ENCODE measurements at places on chromosomes 16 and 17.

DNA sequence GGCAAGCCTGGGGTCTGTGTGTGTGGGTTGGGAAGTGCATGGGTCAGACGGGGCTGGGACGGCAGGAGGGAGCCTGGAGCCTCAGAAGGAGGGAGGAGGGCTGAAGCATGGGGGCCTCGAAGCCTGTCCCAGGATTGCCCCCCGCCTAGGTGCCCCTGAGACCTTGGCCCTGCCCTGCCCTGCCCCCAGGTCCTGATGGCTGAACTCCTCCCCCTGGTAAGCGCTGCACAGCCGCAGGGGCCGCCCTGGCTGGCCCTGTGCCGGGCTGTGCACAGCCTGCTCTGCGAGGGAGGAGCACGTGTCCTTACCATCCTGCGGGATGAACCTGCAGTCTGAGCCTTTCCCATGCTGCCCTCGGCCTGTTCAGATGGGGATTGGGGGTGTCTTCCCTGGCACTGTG is 4.4 kb downstream of the TEDC2 start:
- DNase-seq, result no peak

DNA sequence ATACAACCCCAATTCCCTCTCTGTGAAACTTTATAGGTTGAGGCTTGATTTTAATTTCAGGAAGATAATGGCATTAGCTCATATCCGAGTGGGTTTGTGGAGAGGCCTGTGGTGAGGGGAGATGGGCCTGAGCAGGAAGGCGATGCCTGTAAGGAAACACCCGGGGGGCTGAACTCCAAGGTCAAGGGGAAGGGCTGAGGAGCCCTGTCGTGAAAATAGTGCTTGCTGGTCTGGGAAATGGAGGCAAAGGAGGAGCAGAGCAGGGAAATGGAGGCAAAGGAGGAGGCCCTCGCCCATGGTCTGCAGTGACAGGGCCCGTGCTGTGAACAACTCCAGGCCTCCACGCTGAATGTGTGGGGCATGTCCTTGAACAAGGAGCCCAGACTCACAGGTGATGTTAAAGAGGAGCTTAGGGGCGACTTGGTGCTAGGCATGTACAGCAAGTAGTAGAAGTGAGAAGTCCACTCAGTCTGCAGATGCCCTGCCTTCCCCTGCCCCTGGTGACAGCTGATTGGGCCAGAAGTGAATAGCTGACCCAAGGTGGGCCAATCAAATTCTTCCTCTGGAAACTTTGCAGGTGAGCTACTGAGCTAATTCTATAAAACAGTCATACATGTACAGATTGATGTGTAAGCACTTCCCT is 38.1 kb downstream of the MRPS23 start:
- DNase-seq, result no peak

DNA sequence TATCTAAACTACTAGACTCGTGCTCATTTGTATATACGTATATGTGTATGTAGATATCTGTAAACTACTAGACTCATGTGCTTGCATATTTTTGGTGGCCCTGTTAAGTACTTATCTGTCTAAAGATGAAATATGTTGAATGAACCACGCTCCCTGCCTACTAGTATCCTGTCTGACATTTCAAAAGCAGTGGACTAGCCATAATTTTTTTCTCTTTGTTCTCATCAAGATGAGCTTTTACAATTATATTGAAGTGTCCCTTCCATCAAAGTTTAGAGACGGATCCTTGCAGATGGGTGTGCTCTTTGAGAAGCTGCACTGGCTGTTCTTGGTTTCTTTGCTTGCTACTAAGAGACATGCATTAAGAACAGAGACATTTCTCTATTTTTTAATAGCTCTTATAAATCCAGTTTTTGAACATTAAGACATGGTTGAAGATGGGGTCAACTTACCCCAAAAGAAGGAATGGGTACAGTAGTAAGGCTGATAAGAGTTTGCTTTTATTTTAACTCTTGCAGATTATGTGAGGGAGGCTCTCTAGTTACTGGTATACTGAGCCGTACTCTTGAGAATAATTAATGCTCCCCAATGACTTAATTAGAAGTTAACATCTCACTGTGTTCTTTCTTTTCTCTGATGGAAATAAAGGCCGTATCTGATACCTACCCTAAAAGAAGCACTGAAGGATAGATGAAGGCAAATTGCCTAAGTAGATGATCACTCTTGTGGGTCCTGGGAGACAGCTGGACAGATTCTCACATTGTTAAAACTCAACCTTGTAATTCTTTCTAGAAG is 3.4 kb downstream of the CNTNAP4 start:
- no peak for DNase-seq

DNA sequence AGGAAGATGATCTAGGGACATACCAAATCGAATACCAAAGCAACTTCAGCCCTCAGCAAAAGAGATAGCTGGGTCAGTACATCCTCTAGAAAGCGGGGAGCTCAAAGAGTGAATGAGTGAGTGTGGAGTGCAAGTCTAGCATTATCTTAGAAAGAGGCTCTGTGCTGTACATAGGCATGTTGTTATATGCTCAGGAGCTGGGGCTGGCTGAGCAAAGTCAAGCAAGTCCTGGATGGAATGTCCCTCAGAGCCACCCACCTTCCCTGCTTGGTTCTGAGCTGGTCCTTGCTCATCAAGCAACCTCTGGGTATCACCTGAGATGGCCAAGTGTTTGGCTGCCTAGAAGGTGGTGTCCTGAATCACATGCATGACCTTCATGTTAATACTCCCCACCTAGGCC is 4.9 kb upstream of the KLHL11 start:
- DNase-seq, result no peak

DNA sequence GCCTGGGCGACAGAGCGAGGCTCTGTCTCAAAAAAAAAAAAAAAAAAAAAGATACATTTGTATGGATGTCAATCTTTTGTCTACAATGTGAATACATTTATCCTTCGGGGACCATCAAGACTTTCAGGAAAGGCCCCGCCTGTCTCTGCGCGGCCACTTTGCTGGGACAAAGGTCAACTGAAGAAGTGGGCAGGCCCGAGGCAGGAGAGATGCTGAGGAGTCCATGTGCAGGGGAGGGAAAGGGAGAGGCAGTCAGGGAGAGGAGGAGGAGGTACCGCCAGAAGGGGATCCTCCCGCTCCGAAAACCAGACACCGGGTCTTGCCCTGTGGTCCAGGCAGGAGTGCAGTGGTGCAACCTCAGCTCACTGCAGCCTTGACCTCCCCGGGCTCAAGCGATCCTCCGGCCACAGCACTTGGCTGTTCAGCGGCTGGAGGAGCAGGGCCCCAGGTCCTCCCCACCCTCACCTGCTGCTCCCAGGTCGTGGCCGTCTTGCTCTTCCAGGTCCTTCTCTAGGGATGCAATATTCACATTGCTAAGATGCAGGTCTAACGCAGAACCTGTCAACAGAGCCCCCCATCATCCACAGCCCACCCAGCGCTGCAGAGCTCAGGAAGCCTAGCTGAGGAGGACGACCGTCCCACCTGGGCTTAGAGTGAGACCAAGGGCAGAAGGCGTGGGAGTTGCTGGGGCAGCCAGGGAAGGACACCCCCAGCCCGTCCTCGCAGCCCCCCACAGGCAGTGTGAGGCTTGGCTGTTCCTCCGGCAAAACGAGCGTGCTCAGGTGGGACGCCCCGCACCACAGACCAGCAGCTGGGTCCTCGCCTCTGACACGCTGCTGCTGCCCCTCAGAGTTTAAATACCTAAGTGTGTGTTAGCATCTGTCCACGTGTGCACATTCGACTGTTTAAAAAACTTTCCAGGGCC is 19.6 kb downstream of the GNPTG start:
- no peak for DNase-seq

DNA sequence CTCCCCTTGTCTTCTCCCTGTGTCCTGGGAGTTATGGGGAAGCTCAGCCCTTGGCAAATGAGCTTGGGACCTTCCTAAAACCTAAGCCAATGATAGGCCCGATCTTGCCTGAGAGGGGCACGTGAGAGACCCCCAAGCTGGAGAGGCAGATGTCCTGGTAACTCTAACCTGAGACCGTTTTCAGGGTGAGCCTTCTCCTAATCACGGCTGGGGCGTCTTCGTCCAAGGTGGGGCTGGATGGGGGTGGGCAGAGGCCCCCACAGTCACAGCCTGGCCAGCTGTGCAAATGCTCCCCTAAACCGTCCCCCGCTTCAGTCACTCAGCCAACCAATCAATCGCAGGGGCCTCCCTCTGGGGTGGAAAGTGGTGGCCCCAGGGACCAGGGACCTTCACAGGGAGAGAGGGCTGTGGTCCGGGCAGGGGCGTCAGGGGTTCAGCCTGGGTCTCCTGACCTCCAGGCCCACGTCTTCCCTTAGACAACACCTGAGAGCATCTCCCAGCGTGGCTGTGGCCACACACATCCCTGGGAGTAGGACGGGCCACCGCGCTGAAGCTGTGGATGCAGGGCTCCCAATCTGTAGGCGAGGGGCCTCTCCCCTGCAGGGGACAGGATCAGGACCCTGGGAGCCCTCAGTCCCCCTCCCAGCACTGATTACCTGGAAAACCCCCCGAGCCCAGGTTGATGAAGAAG is 30.6 kb downstream of the ACTG1 start:
- DNase-seq, result no peak

GRCh38 chr17:66520999-66521398 is 218.6 kb downstream of the PRKCA start:
- no peak for DNase-seq

- DNase-seq, result no peak
Measured at GRCh38 chr17:42227849-42228700, 33.8 kb upstream of the GHDC start.

DNA sequence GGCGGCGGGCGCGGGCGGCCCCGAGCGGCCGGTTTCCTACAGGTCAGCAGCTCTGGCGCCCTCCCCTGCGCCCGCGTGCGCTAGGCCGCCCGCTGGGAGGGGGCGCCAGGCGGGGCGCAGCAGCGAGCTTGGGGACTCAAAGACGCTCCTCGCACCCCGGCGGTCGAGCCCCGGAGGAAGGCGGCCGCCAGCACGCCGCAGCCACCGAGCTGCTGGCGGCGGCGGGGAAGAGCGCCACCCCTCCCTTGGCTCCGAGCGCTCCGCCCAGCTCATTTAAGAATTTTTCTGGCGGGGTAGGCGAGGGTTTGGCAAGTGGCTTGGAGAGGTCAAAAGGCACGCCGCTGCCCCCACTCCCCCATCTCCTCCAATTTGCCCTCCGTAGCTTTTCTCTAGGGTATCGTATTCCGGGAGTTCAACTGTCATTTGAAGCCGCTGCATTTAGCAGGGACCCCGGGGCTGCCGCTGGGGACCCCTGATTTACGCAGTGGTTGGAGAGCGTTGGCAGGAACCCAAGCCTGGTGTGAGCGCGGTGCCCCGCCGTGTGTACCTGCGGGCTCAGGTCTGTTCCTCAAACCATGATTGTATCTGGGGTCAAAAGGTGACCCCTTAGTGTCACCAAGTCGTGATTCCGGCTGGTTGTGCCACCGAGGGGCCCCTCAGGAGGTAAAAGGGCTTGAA is 59.5 kb upstream of the GSE1 start:
- DNase-seq, result peak; percentile 86

DNA sequence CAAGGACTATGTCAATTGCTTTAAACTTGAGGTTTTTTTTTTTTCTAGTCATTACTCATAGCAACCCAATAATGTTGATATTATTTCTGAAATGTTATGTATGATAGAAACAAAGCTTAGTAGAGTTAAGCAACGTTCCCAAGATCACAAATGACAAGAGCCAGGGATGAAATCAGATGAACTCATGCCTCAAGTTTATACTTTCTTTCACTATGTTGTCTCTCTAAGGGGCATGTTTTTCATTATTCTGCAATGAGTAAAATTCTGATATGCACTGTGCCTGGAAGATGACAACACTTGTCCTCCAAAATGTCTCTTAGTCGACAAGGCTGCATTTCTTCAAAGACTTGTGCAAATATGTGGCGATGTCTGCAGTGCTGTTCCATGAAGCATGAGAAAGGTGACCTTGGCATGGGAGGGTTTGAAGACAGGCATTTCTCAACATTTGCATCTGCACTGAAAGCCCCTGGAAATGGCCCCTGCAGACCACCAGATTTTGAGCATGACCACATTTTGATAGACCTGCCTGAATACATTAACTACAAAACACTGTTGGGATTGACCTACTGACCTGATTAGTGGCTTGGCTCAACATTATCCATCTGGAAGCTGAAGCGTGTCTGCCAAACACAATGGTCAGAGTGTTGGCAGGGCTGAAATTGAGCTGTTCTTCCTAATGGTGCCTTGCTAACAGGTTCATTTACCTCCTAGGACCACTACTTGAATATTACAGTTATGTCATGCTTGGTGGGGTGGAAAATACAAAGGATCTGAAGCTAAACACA is 1027.5 kb downstream of the CDH11 start:
- DNase-seq, result no peak

- DNase-seq, result no peak
Measured at GRCh38 chr17:77378318-77379064, 237.7 kb downstream of the SEC14L1 start.

DNA sequence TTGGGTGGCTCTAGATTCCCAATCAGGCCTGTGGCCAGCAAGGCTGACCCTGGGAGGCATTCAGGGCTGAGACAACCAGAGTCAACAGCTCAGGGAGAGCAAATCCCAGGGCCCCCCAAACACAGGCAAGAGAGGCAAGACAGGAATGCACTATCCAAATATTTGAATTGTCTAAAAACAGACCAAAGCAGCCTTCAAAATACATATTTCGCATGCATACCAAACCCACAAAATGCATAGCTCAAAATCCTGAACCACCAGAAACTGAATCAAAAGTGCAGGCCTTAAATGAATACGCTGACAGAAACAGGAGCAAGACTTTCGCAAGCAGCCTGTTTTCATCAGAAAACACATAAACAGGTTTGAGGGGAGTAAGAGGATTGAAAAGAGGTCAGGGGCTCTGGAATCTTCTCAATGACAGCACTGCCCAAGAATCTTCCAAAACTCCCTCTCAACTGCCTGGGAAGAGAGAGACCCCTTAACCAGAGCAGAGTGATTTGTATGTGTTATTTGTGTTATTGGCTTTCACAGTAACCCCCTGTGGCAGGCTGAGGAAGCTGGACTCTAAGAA is 213.6 kb upstream of the CDH5 start:
- DNase-seq, result no peak

GRCh38 chr17:50440172-50440837 is 14.3 kb downstream of the ACSF2 start:
- no peak for DNase-seq

GRCh38 chr17:9432934-9433421 is 142.6 kb downstream of the STX8 start:
- no peak for DNase-seq

GRCh38 chr16:13205352-13205751 is 304.0 kb downstream of the SHISA9 start:
- DNase-seq, result no peak

GRCh38 chr16:78606545-78606944 is 507.1 kb downstream of the WWOX start:
- DNase-seq, result no peak

DNA sequence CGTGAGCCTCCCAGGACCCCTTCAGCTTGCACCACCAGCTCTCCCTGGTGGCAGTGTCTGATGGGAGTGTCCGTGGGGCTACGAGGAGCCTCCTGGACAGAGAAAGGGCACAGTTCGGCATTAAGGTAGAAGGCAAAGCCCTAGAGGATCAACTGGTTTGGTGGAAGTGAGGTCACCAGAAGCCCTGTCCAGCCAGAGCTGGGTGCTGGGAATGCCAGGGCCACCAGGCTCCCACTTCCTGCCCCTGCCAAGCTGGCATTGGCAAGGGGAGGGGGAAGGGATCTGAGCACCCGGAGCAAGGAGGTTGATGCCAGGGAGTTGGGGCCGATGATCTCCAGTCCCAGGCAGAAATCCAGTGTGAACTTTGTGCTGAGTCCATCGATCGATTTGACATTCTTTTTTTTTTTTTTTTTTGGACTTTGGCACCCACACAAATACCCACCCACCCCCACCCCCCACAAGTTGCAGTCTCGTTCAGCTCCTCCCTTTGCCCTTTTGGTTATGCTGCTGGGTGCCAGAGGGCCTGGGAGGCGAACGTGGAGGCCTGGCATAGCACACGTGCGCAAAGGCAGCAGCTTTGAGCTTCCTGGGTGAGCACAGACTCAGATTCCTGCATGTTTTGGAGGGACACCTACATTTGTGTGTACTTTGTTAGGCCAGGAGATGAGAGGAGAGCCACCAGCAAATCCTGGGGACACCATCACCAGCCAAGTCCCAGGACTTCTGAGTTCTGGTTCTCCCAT is 2.1 kb downstream of the NHERF1 start:
- no peak for DNase-seq
